ENCODE measurements at places on chromosomes 12 and 14. TPM values are rescaled to one million over a fixed set of nuclear protein-coding genes. Genes with fewer than 3 reads are reported as not detected.

EPYC gene
- 0.39 TPM for total RNA-seq

TAS2R42 gene
- not detected for total RNA-seq

TMPRSS12 gene
- not detected for total RNA-seq

DNA sequence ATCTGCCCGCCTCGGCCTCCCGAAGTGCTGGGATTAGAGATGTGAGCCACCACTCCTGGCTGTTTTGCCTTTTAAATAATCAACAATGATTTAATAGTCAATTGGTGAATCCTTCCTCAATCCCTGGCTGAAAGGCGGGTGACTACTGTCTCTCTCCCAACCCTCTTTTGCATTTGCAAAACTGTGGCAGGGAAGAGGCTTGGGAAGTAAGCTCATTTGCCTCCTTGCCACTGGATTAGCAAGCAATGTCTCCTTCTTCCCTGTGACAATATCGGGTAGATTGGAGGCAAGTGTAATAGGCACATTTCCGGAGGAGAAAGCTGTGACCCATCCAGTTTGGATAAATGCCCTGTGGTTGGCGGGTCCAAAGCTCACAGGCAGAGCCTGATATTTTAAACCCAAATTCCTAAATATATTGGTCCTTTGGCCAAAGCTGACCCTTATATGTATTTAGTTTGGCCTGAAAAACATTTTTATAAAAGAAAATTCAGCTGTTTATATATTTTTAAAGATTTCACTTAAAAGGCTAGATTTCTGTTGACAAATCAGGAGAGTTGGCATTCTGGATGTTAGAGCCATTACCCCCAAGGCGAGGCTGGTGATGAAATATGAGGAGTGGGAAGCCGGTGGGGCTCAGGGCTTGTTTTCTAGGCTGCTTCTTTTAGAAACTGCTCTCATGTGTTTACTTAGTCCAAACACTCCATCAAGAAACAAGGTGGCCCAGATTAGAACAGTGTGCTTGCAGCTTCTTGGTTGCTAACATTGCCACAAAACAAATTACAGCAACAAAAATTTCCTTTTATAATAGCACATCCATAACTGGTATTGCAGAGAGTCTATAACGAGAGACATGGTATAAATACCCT, 646.9 kb upstream of the TMEM132C start:
- no peak for DNase-seq

- DNase-seq, result no peak
These were observed 5.2 kb upstream of the PACS2 start for GRCh38 chr14:105309371-105309770.

KRT3 gene
- 0.43 TPM for total RNA-seq

GRCh38 chr12:122029620-122030423, 8.1 kb downstream of the BCL7A start:
- DNase-seq, result no peak

DNA sequence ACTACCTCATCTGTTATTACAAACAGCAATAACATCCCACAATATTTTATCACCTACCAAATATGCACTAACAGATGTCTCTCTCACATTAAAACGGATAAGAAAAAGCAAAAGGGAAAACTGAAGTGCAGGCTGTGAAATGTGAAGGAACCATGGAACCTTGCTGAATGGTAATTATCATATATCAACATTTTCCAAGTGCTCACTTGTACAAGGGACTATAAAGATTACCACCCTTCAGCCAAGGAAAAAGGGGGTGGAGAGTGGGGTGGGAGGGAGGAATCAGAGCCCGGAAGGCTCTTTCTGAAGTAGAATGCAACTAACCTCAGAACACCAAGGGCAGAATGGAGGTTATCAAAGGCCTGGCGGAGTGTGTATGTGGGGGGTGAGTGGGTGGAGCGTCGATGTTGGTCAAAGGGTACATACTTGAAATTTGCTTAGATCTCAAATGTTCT, 1.2 kb downstream of the SNX6 start:
- no peak for DNase-seq

TMEM117 gene
- total RNA-seq, result 10.6 TPM

KLRK1 gene
- 1.1 TPM for total RNA-seq

- no peak for DNase-seq
These were observed 80.0 kb downstream of the LGMN start for GRCh38 chr14:92668276-92668973.

DNA sequence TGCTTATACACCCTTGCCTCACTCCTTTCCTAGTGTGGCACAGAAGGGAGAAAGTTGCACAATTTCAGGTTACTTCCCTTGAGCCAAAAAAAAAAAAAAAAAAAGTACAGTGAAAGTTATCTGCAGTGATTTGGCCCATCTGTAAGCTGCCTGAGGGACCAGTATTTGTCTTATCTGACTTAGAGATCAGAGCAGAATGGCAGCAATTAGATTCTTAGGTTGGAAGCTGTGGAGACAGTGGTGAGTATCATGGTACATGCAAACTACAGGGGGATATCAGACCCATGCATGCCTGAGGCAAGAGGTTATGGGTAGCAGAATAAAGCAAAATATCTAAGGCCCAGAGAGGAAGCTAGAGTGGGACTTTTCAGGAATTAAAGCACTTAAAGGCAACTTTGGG, 1070.7 kb upstream of the NOVA1 start:
- no peak for DNase-seq

SLC6A13 gene
- 2.6 TPM for total RNA-seq

DNA sequence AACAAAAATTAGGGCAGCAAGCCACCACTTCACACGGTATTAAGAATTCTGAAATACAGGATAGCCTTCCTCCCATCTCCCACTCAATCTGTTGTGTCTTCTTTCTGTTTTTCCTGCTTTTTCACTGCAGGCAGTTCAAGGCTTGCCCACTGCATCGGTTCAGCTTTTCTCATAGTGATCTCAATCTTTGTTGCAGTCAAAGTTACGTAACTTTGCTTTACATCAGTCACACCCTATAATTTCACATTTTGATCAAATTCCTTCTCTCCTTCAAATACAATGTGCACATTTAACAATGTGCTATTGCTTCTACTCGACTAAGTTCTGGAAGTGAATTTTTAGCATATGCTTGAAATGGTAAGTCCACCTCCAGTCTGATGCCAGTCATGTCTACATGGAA, 217.6 kb downstream of the EFCAB11 start:
- no peak for DNase-seq

GRCh38 chr12:22684140-22685118, 59.5 kb downstream of the ETNK1 start:
- peak; percentile 33 for DNase-seq

GRCh38 chr12:76777765-76778216, 13.9 kb downstream of the ZDHHC17 start:
- no peak for DNase-seq

GPHN gene
- 6.9 TPM for total RNA-seq
